ENCODE measurements at places on chromosomes 12 and 14.

GRCh38 chr12:1890810-1891209 is 27.6 kb downstream of the CACNA2D4 start:
- no peak for DNase-seq

DNA sequence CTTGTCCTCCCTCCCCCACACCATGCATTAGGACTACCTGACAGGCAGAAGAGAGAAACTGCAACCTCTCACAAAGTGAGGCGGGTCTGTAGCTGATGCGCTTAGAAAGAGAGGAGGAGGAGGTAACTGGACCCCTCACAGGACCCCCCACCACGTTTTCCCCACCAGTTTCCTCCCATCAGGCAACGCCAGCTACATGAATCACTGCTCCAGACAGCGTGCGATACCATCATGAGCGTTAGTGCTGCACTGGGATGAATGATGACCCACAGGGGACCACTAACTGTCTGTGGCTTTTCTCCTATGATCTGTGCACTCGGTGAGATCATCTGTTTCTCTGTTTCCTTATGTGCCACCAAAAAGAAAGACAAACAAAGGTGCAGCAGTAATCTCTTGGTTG is 77.7 kb downstream of the KCNK10 start:
- no peak for DNase-seq

DNA sequence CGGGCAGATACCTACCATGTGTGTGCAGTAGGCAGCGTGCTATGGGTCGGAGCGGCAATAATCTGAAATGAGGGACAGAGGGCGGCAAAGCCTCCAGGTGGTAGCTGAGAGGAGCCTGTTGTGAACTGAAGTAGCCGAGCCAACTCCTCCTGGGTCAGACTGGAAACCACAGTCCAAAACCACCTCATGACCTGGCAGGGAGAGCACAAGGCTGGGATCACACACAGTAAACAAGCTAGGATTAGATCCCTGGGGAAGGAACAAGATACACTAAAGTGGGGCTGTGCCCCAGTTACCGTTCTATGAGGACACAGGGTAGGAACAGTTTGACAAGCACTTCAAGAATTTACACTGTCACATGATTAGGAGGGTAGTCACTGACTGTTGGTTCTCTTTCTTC is 49.0 kb downstream of the AREL1 start:
- DNase-seq = no peak

GRCh38 chr14:69493038-69493437 is 8.5 kb downstream of the PLEKHD1 start:
- DNase-seq = no peak

GRCh38 chr14:24064091-24064795 is 7.1 kb upstream of the CPNE6 start:
- no peak for DNase-seq

DNA sequence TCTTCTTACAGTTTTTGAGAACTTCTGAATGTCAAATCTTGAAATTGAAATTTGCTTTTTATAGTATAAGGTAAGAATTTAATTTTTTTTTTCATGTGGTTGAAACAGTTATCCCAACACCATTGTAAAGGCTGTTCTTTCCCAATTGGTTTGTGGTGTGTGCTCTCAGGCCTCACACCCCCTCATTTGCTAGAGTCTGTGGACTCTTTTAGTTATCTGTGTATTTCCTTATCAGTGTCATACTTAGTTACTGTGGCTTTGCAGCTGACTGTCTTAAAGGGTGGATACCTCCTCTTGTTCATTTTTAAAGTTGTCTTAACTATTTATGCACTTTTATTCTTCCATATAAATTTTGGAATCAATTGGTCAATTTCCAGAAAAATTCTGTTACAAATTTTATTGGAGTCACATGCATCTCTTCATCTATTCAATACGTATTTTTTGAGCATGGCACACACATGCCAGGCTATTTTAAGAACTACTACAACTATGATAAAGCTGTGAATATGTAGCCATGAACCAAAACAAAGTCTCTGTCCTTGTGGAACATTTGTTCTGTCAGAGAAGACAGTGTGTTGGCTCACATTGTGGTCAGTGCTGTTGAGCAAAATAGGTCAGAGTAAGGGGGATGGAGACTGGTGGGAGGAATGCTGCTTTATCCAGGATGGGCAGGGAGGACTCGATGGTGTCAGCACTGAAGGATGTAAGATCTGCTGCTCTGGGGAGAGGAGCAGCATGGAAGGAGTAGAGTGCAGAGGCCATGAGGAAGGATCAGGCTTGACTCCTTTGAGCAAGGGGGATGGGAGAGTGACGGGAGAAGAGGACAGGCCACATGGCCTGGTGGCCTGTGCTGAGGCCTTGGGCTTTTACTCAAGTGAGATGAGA is 24.1 kb downstream of the FGF23 start:
- DNase-seq = no peak

GRCh38 chr12:33267641-33268040 is 172.0 kb downstream of the SYT10 start:
- no peak for DNase-seq

- DNase-seq = no peak
Observed at GRCh38 chr12:8026291-8026900, 6.1 kb upstream of the FOXJ2 start.

GRCh38 chr14:63737582-63738006 is 9.7 kb upstream of the SGPP1 start:
- DNase-seq = no peak

DNA sequence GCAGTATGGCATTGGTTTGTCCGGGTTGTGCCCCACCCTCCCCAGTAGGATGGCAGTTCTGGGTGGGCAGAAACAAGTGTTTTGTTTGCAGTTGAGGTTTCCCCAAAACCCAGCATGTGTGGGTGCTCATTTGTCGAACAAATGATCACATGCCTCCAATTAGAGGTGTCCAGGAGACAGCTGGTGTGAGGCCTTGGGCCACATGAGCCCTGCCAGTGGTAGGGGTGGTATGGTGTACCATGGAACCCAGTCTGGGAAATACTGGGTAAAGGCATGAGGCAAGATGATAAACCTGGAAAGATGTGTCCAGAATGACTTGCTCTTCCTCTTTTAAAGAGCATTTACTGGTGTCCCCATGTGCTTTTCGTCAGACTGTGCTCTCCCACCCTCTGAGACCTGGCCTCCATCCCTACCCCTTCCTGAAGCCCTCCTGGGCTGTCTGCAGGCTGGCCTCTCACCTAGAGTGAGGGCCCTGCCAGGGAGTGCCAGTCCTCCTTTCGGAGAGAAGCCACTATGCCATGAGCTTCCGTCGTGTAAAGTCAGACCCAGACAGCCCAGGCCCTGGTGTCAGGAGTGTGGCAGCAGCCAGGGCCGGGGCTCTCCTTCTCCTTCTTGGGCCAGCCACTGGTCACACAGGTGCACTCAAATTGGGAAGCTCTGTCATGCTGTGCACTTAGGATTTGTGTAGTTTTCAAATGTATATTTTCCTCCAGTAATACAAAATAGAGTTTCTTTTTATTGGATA is 17.6 kb downstream of the ANKRD9 start:
- no peak for DNase-seq

DNA sequence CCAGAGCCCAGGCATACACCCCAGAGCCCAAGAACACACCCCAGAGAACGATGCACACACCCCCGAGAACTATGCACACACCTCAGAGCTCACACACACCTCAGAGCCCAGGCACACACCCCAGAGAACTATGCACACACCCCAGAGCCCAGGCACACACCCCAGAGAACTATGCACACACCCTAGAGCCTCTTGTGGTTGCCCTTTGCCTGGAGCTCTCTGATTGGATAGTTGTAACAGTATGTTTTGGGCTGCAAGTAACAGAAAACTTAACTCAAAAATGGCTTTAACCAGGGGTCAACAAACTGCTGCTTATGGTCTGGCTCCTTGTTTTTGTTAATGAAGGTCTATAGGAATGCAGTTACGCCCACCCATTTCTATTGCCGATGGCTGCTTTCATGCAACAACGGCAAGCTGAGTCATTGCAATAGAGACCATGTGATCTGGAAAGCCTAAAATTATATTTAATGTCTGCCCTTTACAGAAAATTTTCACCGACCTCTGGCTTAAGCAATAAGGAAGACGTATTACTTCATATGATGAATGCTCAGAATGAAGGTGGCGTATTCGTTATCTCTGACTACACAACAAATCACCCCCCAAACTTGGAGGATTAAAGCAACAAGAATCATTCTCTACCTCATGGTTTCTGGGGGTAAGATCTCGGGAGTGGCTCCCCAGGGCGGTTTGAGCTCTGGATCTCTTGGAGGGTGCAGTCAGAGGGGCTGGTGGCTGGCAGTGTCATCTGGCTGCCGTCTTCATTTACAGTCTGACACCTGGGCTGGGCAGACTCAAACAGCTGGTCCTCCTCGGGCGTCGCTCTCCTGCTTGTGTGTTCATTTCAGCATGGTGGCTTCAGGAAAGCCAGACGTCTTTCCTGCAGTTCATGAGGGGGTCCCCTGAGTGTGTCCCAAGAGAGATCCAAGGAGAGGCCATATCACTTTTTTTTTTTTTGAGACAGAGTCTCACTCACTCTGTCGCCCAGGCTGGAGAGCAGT is 66.3 kb upstream of the NCOR2 start:
- no peak for DNase-seq

DNA sequence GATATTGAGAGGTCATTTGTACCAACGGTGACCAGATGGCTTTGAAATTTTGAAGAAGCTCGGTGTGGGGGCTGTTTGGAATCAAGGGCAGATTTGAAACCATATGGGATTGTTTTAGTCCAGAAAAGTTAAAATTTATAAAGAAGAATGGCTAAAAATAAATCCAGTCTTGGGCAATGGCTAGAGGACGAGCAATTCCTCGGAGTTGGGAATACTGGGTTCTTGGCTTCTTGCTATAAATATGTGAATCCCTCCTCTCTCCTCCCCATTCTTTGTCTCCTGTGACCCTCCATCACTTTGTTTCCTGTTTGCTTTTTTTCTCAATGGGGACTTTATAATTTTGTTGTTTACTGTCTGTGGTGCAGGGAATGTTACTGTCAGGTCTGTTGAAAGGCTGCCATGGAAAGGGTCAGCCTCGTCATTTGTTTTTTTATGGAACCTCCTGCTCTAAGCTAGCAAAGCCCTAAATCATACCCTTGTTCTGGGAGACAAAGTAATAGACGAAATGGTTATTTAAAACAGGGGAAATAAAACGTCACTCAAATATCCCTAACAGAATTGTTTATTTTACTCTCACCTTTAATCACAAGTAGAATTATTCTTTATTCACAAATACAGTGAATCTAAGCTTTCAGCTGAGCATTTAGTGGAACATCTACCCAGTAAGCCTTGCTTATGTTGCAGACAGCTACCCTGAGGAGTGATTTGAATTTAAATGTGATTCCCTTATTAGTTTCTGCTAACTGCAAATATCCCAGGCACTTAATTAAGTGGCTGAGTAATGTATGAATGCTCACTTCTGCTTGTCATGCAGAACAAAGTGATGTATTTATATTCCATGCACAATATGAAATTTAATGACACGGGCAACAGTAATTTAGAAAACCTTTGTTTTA is 273.1 kb upstream of the NOVA1 start:
- no peak for DNase-seq

GRCh38 chr12:93274937-93275336 is 102.8 kb upstream of the NUDT4 start:
- DNase-seq = no peak

GRCh38 chr12:27564612-27565213 is 40.7 kb downstream of the PPFIBP1 start:
- DNase-seq = no peak

GRCh38 chr12:110639336-110640141 is 25.6 kb downstream of the TCTN1 start:
- DNase-seq = no peak

- DNase-seq = no peak
Observed at GRCh38 chr14:37599507-37600368, 4.3 kb downstream of the TTC6 start.

GRCh38 chr12:108046650-108047049 is 82.4 kb upstream of the WSCD2 start:
- DNase-seq = no peak

DNA sequence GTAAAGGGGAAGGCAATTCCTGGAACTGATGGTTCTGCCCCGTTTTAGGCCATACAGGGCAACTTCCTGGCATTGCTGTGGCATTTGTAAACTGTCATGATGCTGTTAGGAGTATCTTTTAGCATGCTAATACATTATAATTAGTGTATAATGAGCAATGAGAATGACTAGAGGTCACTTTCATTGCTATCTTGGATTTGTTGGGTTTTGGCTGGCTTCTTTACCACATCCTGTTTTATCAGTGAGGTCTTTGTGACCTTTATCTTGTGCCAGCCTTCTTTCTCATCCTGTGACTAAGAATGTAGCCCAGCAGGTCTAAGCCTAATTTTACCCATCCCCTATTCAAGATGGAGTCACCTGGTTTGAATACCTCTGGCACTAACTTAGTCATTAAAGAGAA is 51.2 kb downstream of the TESPA1 start:
- DNase-seq = no peak

DNA sequence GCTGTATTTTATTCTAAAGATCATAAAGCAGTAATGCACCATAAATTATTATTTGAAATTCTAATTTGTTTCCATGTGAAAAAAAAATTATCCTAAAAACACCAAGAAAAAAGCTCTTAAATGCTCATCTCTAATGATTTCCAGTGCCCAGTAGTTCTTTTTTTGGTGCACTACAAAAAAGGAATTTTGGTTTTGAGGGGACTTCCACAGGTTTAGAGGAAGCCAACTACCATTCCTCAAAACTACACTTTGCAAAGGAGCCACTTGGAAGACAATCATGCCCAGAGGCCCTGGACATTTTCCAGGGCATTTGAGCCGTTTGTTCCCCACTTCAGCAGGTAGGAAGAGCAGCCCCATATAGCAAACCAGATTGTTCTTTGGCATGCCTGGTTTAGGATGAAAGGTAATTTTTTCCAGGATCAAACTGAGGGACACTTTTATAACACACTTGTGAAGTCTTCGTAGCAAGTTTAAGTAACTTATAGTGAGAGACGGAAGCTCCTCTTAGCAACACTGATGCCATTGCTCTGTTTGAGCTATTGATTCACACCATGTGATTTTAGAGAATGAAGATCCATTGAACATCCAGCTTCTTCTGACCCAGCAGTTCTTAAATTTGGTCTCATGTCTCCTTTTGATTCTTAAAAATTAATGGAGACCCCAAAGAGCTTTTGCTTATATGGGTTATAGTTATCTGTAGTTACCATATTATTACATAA is 187.9 kb downstream of the ETV6 start:
- DNase-seq = no peak

DNA sequence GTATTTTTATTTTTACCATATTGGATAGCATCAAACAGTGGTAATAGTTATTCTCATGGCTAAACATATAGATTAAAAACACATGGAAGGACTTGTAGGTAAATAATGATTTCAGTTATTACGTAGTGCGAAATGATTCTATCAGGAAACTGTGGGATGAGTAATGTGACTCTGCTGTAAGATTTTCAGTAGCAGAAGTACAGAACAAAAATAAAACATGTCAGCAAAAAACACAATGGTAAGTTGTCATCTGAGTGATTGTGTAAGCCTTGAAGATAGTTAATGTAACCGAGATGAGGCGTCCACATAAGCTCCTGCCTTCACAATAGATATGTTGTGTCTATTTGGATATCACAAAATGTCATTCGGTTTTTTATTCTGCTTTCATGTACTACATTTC is 99.8 kb downstream of the BORCS5 start:
- DNase-seq = no peak

- no peak for DNase-seq
Observed at GRCh38 chr14:38208618-38209562, 1.2 kb downstream of the SSTR1 start.

- no peak for DNase-seq
Observed at GRCh38 chr12:92143686-92144630, 1.7 kb downstream of the BTG1 start.

- no peak for DNase-seq
Observed at GRCh38 chr14:97993508-97994019, 1196.4 kb downstream of the VRK1 start.

- DNase-seq = no peak
Observed at GRCh38 chr12:131591136-131591535, 119.8 kb upstream of the SFSWAP start.

GRCh38 chr14:105878554-105878953 is 352.2 kb downstream of the TMEM121 start:
- no peak for DNase-seq
